ENCODE measurements at places on chromosomes 2 and 18. TPM values are rescaled to one million over a fixed set of nuclear protein-coding genes. Genes with fewer than 3 reads are reported as not detected.

- no peak for DNase-seq
These were observed 75.0 kb downstream of the KCNG2 start for GRCh38 chr18:79872527-79873444.

- no peak for DNase-seq
These were observed 64.1 kb upstream of the ZNF532 start for GRCh38 chr18:58800582-58800981.

Gene SP3
- polyA plus RNA-seq = 86.1 TPM

Gene SERPINE2
- polyA plus RNA-seq = 111 TPM

Gene SRD5A2
- 0.05 TPM for polyA plus RNA-seq

All from right lung (tissue), 10 donors.